ENCODE measurements at places on chromosomes 13 and 19.

GRCh38 chr19:43572171-43572588 is 3.1 kb downstream of the XRCC1 start:
- DNase-seq: no peak

DNA sequence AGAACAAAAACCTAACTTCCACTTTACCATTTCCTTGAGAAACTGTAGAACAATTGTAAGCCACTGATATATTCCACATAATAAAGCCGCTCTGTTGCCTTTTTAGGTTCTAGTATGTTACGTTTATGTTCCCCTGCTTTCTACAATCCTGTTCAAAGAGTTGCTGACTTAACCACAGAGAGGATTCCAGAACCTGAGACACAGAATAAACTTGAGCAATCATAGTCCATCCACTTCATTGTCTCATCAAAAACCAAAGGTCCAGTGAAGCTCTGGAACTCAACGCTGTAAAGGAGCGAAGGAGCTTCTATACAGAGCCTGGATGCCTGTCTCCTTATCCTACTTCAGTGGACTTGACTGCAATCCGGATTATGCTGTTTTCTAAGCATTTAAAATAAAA is 4.6 kb downstream of the STARD13 start:
- no peak for DNase-seq

- DNase-seq: no peak
Measured at GRCh38 chr13:62387647-62388046, 972.0 kb upstream of the PCDH20 start.

GRCh38 chr19:11399667-11400066 is 15.6 kb upstream of the EPOR start:
- no peak for DNase-seq

DNA sequence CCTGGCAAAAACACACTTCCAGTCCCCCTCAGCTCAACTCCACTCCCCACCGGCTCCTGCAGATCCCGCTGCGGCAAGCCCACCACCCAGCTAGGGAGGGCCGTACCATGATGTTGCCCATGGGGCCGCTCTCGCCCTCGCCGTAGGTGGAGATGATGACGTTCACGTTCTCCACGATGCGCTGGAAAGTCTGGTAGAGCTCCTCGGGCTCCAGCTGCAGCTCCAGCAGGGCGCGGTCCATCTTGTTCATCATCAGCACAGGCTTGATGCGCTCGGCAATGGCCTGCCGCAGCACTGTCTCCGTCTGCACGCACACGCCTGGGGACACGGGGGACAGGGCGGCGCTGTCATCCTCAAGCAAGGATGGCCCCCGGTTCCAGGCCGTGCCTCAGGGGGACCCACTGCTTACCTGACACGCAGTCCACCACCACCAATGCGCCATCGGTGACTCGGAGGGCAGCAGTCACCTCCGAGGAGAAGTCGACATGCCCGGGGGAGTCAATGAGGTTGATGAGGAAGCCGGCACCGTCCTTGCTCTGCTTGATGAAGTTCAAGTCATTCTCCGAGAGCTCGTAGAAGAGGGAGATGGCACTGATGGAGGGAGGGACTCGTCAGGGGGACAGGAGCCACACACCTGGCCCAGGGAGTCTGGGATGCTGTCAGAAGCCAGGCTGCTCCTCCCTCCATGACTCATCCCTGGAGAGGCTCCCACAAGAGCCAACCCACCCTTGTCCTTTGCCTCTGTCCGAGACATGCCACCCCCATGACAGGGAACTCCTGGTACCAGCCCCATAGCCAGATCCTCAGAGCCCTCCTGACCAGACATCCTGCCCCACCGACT is 2.3 kb downstream of the EEF2 start:
- no peak for DNase-seq

- DNase-seq: no peak
Measured at GRCh38 chr13:113753171-113753570, 5.9 kb upstream of the TMEM255B start.

- no peak for DNase-seq
Measured at GRCh38 chr13:84980571-84980970, 818.6 kb downstream of the SLITRK6 start.

- no peak for DNase-seq
Measured at GRCh38 chr19:14954071-14954655, 12.9 kb downstream of the OR7C2 start.

GRCh38 chr13:33676045-33676989 is 141.6 kb upstream of the RFC3 start:
- DNase-seq: no peak

- no peak for DNase-seq
Measured at GRCh38 chr13:79786176-79786575, 305.2 kb downstream of the NDFIP2 start.
